Uterine smooth muscle cell (primary cell): ENCODE measurements at places on chromosomes 5 and 9. TPM values are rescaled to one million over a fixed set of nuclear protein-coding genes. Genes with fewer than 3 reads are reported as not detected.

C5orf46 gene
- total RNA-seq, result not detected in 2 replicates

MPDZ gene
- total RNA-seq, result 50.7 and 73.9 TPM in 2 replicates

FGF10 gene
- total RNA-seq, result 0.25 and 0.89 TPM in 2 replicates

SLC34A3 gene
- total RNA-seq, result not detected in 2 replicates

ANKRD18A gene
- not detected in 2 replicates for total RNA-seq

CER1 gene
- not detected in 2 replicates for total RNA-seq

SPINK1 gene
- 0.33 TPM in 1 of 2 replicates, not detected in the other for total RNA-seq

TLX3 gene
- not detected in 2 replicates for total RNA-seq

FREM1 gene
- total RNA-seq, result 0.11 and 1.1 TPM in 2 replicates

ZNF367 gene
- total RNA-seq, result 3.9 and 17.2 TPM in 2 replicates

TNFSF15 gene
- 3.0 and 3.4 TPM in 2 replicates for total RNA-seq

MRPL36 gene
- 41.2 and 50.8 TPM in 2 replicates for total RNA-seq
